ENCODE measurements at places on chromosomes 7 and 10.

DNA sequence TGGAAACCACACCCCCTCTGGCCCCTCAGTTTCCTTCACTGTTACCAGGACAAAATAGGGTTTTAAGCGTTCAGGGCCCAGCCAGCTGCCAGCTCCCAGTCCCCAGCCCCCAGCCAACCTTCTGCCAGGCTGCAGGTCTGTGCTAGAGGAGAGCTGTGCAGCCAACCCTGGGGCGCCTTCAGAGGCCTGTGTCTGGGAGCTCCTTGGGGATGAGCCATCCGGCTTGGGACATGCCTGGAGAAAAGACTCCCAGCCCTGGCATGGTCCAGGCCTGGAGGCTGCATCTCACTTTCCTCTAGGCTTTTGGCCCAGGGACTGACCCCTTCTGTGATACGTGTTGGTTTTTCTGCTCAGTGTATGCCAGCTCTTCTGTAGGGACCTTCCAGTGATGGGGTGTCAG, 487.6 kb upstream of the MGMT start:
- DNase-seq = no peak

DNA sequence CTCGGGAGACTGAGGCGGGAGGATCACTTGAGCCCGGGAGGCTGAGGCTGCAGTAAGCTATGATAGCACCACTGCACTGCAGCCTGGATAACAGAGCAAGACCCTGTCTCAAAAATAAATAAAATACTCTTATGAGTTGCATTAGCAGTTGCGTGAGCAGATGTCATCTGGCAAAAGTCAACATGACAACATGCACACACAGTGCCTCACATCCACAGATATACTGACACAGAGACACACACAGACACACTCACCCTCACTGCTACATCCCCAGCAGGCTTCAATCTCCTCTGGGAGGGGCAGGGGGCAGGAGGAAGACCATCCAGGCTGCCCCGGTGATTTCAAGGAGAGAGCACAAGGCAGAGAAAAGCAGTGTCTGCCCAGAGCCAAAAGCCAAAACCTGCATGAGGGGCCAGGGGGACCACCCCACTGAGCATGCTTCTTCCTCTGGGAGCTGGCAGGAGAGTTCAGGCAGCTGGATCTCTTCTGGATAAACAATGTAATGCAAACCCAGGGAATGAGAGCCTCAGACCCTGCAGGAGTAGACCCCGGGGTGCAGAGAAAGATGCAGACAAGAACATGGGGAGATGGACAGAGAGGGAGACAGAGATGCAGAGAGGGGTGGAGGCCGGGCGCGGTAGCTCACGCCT, 9.6 kb upstream of the ELN start:
- DNase-seq = no peak

DNA sequence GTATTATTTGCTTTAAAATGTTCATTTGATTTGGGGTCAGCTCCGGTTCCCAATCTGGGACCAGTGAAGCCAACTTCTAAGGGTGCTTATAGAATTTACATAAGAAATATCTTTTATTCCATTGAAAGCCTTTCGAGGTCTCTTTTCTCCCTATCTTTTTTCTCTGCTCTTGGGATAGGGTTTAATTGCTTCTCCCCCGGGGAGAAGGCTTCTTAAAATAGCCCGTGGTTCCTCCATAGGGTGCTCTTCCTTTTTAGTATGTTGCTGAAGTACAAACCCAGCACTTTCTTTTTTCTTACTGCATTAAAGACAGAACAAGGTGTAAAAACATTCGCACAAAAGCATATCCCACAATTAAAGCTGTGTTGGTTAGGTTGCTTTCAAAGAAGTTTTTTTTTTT, 107.5 kb downstream of the POU6F2 start:
- DNase-seq = no peak

- no peak for DNase-seq
These were observed 72.8 kb upstream of the DDC start for GRCh38 chr7:50637725-50638643.

DNA sequence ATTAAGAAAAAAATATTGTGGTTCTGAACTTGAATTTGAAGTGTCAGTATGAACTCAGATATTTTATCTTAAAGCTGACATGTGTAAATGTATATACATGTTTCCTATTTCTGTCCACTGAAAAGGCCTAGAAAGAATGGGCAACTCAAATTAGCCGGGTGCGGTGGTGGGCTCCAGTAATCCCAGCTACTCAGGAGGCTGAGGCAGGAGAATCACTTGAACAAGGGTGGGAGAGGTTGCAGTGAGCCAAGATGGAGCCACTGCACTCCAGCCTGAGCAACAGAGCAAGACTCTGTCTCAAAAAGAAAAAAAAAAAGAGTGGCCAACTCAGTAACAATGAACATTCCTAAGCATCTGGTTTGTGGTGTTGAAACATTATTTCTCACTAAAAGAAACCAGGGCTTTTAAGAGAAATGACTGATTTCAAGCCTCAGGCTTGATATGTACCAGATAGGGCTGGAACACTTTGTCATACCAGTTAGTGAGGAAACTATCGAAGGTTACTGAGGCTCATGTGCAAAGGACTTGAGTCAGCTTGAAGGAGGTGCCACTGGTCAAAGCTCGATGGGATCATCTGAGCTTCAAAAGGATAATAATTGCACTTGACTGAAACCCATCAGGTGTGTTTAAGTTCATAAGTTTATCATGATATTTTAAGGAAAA, 40.5 kb downstream of the AOAH start:
- no peak for DNase-seq

DNA sequence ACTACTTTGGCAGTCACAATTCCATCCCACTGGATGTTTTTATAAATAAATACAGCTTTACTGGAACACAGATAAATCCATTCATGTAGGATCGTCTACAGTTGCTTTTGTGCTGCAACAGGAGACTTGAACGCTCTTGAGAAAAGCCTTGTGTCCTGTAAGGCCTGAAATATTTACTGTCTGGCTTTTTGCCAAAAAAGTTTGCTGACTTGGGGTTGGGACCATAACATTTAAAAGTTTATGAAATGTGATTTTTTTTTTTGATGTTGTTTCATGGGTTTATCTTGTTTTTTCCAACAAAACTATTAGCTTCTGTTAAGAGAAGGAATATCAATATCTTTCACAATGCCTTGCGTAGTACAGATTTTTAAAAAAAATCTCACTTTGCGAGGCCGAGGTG, 71.1 kb upstream of the MINDY3 start:
- DNase-seq = no peak

- no peak for DNase-seq
These were observed 246.3 kb downstream of the SKIDA1 start for GRCh38 chr10:21279217-21279575.

- DNase-seq = no peak
These were observed 15.8 kb upstream of the KMT2E start for GRCh38 chr7:104998040-104998752.

GRCh38 chr7:78609281-78609680, 810.7 kb downstream of the PHTF2 start:
- DNase-seq = no peak

DNA sequence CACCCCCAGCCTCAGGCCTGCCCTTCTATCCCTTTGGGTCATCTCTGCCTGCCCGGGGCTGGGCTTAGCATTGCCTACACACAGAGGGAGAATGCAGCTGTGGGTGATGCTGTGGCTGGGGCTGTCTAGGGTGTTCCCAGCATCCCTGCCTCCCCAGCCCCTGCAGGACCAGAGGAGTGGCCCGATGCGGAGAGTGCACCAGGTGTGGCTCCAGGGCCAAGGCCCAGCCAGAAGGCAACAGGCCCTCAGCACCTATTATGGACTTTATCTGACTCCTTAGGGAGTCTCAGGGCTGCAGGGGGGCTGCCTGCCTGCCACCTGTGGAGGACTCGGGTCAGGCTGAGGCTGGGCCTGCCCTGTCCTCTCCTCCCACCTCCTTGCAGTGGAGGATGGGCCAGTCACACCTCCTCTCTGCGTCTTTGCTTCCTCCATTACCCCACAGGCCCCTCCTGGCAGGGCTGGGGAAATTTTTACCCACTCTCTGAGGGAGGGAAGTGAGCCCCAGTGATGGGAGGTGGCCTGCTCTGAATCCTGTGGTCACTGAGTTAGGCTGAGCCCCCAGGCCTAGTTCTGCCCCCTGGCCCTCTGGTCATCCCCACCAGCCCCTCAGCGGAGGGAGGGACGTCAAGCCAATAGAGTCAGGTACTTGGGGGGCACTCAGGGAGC, 92.9 kb upstream of the PCBD1 start:
- no peak for DNase-seq

DNA sequence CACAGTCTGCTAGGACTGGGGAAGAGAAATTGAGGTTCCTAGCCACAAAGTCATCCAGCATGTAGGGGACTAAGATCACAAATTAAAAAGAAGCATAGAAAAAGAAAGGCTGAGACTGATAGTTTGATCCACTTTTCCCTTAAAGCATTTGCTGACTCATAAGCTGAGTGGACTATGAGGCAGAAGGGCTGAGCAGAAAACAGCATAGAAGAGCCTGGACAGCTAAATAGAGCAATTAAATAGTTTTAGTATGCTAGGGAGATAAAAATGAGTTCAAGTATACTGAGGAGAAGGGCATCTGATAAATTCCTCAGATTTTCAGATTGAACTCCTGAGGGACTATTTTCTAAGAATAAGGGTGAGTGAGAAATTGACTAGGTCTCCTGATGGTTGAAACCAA, 155.9 kb upstream of the EGR2 start:
- no peak for DNase-seq
